ENCODE measurements at places on chromosomes 1 and 21.

DNA sequence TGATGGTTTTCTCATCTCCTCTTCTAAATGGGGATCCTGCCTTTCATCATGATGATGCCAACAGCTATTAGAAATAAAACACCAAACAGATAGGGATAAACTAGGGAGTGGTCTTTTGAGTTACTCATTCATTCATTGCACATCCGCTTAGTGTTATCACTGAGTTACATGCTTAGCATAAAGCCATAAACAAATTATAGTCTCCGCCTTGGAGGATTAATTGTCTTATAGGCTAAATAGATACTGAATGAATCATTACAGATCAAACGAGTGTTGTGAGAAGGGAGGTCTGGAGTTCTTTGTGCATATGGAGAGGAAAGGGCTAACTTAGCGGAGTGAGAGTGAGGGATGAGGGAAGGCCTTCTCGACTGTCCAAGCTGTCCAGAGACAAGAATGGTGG lies 19.8 kb upstream of the GUCA2B start:
- DNase-seq = no peak

DNA sequence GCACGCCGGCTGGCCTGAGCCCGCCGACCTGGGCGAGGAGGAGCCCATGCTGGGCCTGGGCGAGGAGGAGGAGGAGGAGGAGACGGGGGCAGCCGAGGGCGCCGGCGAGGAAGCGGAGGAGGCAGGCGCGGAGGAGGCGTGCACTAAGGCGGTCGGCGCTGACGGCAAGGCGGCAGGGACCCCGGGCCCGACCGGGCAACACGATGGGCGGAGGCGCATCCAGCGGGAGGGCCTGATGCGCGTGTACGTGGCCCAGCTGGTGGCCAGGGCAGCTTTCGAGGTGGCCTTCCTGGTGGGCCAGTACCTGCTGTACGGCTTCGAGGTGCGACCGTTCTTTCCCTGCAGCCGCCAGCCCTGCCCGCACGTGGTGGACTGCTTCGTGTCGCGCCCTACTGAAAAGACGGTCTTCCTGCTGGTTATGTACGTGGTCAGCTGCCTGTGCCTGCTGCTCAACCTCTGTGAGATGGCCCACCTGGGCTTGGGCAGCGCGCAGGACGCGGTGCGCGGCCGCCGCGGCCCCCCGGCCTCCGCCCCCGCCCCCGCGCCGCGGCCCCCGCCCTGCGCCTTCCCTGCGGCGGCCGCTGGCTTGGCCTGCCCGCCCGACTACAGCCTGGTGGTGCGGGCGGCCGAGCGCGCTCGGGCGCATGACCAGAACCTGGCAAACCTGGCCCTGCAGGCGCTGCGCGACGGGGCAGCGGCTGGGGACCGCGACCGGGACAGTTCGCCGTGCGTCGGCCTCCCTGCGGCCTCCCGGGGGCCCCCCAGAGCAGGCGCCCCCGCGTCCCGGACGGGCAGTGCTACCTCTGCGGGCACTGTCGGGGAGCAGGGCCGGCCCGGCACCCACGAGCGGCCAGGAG lies 7.2 kb upstream of the IBA57 start:
- no peak for DNase-seq

DNA sequence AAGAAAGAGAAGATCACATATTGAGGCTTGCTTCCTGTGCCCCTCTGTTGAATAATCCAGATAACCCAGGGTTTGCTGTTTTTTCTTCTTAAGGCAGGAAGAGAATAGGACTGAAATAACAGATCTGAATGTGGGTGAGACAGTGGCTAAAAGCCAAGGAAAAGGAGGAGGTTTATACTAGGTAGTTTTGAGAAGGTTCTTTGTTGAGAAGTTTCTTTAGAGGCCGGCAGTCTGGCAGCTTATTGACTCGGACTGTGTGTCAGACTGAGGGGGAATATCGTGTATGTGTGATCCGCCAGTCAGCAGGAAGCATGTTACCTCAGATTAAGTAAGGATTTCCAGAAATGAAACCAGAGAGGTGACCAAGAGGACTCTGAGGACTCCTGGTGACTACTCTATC lies 119.8 kb downstream of the PLA2G4A start:
- DNase-seq = no peak

DNA sequence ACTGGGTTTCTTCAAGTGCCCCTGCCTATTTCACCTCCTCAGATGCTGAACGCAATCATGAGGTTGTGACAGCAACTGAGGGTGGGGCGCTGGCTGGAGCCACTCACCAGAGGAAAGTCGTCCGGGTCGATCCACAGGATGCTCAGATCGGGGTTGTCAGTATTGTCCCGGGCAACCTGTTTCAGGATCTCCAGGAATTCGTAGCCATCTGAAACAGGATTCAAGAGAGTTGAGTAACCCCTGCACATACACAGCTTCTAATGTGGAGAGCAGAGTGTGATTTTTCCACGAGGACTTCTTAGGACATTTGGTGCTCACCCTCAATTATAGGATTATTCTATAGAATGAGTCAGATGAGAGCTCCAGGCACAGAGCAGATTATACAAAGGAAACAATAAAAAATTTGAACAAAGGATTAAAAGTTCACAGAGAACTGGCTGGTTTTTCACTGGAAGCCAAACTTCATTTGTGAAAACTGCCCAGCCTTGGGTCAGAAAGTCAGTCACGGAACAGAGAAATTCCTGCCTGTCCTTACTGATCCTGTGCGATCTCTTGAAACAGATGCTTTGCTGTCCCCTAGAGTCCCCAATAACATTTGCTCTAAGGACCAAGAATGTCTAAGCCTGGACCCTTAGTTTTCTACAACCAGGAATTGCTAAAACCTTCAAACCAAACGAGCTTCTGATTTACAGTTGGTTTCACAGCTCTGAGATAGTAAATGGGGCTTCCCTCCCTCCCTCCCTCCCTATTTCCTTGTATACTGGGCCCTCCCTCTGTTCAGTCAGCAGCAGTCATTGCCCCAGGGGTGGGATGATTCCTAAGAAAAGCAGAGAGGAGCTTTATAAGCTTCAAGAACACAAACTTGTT lies 63.2 kb downstream of the CASQ2 start:
- DNase-seq = no peak

DNA sequence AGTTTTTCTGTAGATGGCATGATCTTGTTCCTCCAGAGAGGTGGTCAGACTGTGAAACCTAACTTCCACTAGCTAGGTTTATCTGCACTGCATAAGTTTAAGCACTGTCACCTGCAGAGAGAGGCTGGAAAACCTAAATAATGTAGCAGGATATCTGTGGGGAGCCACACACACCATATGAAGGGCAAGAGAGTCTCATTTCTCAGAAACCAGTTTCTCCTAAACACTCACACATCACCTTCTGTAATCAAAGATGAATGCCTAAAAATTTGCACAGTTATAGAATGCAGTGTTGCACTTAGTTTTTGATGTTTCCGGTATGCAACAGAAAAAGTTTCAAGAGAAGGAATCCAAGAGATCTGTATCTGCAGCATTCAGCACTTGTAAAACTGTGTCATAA lies 654.6 kb downstream of the ADGRL2 start:
- no peak for DNase-seq

- DNase-seq = no peak
These were observed 99.8 kb upstream of the PRMT6 start for GRCh38 chr1:106956721-106957120.

DNA sequence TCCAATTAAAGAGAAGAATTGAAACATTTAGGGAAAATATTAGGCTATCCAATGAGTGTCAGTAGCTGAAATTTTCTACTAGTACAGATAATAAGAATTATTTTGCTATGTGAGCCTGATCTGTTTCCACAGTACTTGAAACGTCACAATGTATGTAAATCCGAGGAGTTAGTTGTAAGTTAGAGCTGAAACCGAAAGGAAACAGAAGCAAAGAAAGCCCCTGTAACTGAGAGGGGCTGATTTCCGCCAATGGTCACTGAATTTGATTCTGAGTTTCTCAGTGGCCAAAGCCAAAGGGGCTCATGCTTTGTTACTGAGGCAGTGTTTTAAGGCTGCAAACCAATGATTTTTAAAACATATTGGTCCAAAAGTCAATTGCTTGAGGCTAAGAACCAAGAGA lies 168.3 kb upstream of the DUSP10 start:
- DNase-seq = no peak

DNA sequence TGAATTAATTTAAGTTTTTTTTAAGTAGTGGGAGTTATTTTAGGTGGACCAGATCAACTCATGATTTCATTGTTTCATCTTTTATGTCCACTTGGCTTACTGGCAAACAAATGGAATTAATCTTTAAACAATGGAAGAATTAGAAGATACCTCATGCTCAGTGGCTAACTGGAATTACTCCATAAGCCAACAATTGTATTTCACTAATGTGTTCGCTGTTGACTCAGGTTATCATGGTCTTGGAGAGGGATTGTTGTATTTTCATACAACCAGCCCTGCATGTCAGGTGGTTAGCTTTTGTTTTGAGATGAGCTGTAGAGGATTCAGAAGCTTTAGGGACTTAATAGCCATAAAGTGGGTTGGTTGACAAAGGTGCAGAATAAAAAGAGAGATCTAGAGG lies 57.2 kb upstream of the HMCN1 start:
- no peak for DNase-seq

GRCh38 chr21:29072873-29073221 lies 601 bp downstream of the CCT8 start:
- DNase-seq = no peak

- no peak for DNase-seq
These were observed 8.4 kb downstream of the SMIM1 start for GRCh38 chr1:3780901-3781300.

Data from stimulated activated CD4-positive, alpha-beta T cell treated with anti-CD3 and anti-CD28 coated beads, Interleukin-15, amount 100 ng/mL, for 48 hours (primary cell).